Liver (tissue), 10 donors: ENCODE measurements at places on chromosomes 3 and 15.

- DNase-seq, result no peak
Measured at GRCh38 chr15:40248006-40248783, 9.3 kb downstream of the PAK6 start.

DNA sequence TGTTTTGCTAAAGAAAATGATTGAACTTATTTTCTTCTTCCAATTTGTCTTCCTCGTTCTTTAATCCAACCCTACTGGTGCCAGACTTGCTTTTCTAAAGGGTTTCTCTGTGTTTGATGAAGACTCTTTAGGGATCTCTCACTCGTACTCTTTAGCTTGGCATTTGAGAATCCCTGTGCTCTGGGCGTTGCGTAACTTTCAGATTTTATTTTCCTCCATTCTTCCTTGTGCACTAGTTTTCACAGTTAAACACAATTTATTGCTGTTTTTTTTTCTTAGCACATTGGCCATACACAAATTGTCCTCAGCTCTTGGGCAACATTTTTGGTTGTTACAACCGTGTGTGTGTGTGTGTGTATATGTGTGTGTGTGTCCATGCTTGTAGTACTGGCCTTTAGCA lies 95.8 kb upstream of the ADAMTSL3 start:
- DNase-seq, result no peak

DNA sequence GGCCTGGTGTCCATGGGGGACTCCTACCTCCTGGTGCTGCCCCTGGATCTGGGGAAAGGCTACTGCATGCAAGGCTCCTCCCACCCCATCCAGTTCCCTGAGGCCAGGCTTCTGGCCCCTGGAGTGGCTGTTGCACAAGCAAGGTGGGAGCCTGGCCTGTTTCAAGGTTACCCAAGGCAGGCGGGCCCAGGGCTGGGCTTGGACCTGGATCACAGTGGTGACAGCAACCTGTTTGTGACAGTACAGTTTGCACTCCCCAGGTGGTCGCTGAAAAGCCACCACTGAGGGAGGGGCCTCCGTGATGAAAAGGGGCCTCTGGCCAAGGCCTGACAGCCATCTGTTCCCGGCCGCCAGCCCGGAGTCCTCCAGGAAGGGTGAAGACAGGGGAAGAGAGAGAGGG lies 14.4 kb upstream of the KY start:
- no peak for DNase-seq

DNA sequence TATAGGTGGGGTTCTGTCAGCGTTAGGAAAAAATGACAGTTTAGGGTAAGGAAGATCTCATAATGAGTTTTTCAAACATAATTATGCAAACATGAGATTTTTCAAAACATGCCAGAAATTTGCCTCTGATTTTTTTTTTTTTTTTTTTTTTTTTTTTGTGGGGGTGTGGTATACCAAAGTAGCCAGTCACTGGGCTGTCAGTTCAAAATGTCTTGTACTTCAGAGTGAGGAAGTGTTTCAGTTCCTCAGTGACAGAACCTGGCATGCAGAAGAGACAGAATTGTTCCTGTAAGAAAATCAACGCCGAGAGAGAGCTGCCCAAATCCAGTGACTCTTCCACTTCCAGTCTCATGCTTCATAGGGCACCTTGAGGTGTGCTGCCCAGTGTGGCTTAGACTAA lies 9.7 kb downstream of the NCBP2 start:
- DNase-seq, result no peak

DNA sequence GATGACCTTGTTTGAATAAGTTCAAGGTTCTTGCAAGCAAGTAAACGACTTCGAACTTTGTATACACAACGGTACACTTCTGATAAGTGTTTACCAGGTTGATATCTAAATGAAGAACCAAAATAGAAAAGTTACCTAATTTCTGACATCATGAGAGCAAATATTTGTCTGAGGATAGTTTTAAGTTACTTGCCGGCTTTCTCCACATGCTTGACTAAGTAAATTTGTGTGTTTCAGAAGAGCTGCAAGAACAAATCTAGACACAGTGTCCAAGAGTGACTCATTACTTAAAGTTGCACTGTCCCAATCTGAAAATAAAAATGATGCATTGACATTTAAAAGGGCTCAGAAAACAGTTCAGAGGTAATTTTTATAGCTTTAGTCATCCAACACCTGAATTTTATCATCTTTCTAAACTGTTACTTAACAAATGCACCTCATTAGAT lies 115.1 kb downstream of the HERC1 start:
- no peak for DNase-seq

DNA sequence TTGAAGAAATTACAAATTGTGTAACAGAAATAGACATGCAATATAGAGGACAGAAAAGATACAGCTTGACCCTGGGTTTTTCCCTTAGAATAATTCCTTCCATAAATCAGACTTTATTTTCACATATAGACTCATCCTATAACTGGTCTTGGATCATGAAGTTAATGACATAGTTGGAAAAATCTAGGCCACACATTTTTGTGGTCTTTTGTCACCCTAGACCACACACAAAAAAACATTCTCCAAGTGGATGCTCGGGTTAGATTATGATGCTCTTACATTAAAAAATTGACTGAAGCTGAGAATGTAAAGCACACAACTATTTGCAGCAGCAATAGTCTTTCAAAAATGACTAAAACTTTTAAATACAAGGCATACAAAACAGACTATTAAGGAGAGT lies 7.5 kb upstream of the PLA2G4D start:
- no peak for DNase-seq

- no peak for DNase-seq
Measured at GRCh38 chr3:196624067-196624790, 15.3 kb upstream of the NRROS start.

DNA sequence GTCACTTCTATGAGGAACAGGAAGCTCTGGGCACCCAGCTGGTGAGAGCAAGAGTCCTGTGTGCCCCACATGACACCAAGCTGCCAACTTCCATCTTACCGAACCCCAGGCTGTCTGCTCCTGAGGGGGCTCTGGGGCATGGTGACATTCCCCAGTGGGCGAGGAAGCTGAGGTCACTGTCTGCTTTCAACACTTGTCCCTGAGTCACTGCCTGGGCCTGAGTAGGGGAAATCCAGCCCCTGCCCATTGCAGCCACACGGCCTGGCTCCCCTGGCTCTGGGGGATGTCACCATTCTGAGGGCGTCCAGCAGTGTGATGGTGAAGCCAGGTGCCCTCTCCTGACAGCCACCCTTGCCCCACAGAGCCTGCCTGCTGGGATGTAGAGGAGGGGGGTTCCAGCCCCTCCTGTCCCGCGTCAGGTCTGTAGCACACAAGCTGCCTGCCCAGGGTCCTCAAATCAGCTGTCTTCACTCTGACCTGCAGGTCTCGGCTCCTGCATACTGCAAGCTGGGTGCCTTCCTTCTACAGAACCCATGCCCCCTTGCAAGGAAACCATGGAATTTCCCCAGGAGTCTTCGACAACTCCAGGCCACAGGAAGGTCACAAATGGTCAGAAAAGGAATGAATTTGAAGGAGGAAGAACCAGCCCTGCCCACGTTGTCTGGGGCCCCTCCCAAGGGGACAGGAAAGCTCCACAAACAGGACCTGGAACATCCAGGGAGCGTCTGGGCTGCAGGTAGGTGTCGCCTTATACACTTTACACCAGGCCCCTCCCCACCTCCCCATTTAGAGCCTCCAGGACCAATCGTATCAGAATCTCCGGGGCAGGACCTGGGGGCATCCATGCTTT lies 69.9 kb upstream of the GATM start:
- DNase-seq, result no peak

GRCh38 chr3:140164922-140165590 lies 230.1 kb downstream of the CLSTN2 start:
- no peak for DNase-seq
